Endothelial cell of umbilical vein (primary cell): ENCODE measurements at places on chromosomes 7 and 10. TPM values are rescaled to one million over a fixed set of nuclear protein-coding genes. Genes with fewer than 3 reads are reported as not detected.

GRCh38 chr10:69815104-69815503 lies 13.4 kb downstream of the COL13A1 start:
- no peak for DNase-seq

- DNase-seq: peak; percentile 43
Observed at GRCh38 chr10:29841724-29842649, 207.2 kb upstream of the SVIL start.

DNA sequence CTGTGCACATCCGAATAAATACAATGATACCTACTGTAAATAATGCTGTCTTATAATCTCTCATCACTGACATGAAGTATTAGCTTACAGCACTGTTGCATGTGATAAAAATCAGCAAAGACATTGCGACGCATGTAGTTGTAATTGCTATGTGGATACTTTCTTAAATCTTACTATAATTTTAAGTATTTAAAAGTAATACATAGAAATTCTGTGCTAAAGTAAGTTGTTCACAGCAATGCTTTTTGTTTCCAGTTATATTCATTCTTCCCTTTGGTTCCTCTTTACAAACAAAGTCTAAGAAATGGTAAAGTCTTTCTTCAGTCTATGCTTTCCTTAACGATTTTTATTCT lies 113.7 kb upstream of the DGKB start:
- DNase-seq: no peak

- DNase-seq: no peak
Observed at GRCh38 chr10:103054621-103055020, 136.5 kb downstream of the CNNM2 start.

DNA sequence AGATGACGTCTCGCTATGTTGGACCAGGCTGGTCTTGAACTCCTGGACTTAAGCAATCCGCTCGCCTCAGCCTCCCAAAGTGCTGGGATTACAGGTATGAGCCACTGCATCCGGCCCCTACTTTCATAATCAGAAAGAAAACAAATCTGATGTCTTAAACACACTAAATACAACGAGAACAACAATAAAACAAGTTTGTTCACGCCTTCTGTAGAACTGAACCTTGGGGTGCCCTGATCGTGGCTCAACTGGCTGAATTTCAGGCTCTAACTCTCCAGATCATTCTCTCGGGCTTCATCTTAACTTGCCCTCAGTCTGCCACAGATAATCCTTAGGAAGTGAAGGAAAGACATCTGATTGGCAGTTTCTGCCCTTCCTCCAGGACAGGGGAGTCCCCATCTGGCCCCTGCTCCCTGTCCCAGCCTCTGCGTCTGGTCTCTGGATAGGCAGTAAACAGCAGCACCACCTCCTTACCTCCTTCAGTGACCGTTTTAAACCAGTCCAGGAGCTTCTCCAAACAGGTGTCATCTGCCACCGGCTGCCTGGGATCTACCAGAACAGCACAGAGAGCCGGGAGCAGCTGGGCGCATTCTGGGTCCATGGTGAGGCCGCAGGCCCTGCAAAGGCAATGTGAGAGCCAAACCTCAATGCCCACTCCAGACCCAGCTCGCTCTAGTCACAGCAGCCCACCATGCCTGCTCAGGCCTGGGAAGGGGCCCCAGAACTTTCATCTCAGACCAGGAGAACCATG lies 1.3 kb downstream of the BRAT1 start:
- DNase-seq: no peak

UCN3 gene
- not detected in 2 replicates for total RNA-seq

ITPRID1 gene
- total RNA-seq: not detected in 2 replicates
